CD4-positive, alpha-beta T cell treated with Interleukin-17A for 1 hour (primary cell): ENCODE measurements at places on chromosomes 11 and 22.

- DNase-seq = peak; percentile 6
Measured at GRCh38 chr11:15073361-15074205, at the start of gene CALCB. CALCB (plus strand) TSS chr11:15073593; CDS start chr11:15074719, 1,126 bp downstream.

DNA sequence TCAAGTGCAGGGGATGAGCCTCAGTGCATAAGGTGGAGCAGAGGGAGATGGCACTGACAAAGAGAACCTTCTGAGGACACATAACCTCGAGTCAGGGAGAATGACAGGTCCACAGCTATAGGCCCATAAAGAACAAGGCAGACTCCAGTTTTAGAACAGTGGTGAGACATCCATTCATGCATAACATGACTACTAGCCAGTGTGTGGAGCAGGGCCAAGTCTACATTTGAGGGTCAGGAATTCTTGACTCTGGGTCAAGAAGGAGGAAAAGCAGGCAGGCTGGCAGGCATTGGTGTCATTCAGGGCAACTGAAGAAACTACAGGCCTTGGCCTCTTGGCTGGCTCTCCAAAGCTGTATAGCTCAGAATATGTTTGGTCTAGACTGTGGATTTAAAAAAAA lies 54.9 kb downstream of the MTNR1B start:
- no peak for DNase-seq

DNA sequence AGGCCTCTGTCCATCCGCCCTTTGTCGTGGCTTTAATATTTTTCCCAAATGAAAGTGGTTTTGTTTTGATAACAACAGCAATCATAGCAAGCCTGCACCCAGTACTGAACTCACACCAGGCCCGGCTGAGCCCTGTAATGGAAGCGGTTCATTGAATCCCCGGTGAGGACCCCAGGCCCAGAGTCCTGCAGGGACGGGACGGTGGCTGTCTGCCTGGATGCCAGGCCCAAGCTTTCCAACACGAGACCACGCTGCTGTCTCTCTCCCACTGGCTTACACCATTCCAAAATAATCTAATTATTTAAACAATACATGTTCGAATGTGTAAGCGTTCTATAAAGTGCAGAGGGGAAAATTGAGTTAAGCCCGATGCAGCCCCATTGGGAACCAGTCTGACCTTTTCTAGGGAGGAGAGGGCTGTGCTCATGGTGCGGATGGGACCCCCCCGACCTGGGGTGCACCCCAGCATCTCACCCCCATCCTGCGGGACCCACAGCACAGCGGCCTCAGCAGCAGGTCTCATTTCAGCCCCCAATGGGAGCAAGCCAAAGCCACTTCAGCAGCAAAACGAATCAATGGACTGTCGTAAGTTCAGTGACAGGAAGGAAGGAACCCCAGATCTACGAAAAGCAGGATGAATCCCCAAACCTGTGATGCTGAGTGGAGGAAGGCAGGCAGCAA lies 1046.9 kb downstream of the BRD1 start:
- DNase-seq = no peak

DNA sequence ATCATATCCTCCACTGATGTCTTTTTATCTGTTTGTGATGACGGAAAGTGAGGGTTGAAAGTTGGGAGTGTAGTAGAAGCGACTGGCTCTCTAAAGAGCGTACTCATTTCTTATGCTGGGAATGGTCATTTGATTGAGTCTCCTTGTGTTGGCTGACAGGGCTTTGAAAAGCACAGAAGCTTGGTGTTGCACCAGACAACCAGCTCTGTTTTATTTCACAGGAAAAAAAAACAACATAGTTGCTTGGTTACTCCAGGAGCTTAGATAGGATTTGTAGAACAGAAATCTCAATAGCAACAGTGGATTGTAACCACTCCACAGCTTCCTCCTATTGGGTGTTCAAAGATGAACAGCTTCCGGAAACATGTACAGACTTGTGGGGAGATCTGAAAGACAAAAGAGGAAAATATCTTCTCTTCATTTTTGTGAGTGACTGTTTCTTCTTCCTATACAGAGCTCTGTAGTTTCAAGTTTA lies 2.7 kb downstream of the RBM14 start:
- DNase-seq = peak; percentile 89

DNA sequence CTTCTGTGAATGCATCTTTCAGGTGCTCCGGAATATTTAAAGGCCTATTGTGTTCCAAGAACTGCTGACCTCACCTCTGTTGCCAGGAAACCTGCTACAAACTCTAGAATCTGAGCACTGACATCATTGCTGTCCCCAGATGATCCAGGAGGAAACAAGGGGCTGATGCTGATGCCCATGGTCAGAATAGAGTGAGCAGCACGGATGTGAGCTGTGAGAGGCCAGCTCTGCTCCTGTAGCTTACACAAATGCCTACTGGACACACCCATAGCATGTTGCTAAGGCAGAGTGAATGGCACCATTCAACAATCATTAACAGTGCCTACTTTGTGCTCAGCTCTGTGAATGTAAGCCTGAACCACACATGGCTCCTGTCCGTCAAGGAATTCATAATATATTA lies 276.7 kb upstream of the API5 start:
- no peak for DNase-seq

DNA sequence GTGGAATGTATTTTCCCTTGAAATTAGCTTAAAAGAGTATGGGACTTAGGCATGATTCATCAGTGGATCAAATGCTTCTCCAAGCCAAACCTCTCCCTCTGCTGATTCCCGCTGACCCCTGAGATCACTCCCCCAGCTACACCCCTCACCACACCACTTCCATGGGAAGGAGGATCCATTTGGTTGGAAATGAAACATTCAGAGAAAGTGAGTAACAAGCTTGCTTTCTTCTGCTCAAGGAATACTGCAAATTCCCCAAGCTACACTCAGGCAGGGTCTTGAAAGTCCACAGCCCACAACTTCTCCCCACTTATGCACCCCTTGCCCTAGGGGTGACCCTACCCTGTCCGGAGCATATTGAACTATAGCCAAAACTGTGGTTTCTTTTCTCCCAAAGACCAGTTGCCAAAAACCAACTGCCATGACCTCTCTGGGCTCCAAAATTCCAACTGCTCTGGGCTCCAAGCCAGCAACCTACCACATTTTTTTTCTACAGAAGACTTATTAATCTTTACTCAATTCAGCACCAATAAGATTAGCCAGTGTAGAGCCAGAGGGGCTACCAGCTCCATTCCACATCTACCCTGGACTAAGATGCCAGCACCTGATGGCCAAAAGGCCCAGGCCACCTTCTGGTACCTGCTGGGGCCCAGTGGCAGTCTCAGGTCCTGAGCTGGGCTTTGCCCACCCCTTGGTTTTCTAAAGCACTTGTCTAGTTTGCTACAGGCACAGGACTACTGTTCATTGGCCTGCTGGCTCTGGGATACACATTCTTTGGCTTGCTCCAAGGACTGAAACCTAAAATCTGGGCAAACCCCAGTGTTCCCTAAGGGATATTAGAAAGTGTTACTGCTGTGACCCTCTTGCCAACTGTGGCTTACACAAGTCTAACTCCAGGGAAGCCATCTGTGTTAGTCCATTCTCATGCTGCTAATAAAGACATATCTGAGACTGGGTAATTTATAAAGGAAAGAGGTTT lies 101.1 kb downstream of the MICAL3 start:
- DNase-seq = no peak

DNA sequence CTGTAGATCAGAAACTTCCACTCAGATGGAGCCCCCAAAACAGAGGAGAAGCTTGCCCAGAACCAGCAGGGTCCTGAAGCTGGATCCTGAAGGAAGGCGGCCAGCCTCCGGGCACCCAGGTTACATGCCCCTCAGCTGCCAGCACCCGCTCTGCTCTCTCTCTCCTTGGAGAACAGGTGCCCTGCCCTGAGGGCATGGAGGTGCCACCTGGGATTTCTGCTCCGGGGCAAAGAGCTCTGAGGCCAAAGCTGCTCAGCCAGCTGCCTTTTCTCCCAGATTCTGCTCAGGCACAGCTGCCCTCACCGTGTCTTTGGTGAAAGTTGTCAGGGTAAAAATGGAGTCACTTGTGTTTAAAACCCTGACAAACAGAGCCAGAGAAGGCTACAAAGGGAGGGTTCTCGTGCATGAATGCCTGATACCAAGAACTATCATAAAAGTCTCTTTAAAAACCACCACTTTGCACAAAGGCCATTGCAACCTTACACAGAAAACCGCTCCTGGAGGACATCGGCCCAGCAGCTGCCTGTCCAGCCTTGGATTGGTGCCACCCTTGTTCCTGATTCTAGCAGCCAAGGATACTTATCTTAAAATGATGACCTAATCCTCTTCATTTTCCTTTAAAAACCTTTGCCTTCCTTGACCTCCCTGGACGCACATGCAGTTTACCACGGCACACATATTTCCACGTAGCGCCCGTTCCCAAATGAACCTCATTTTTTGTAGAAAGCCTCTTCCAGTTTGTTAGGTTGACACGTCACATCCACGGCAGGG lies 140.0 kb downstream of the CACNA1I start:
- DNase-seq = no peak

- no peak for DNase-seq
Measured at GRCh38 chr11:70610566-70611565, 212.5 kb downstream of the CTTN start.

- no peak for DNase-seq
Measured at GRCh38 chr11:27116684-27117083, 76.1 kb downstream of the BBOX1 start.

DNA sequence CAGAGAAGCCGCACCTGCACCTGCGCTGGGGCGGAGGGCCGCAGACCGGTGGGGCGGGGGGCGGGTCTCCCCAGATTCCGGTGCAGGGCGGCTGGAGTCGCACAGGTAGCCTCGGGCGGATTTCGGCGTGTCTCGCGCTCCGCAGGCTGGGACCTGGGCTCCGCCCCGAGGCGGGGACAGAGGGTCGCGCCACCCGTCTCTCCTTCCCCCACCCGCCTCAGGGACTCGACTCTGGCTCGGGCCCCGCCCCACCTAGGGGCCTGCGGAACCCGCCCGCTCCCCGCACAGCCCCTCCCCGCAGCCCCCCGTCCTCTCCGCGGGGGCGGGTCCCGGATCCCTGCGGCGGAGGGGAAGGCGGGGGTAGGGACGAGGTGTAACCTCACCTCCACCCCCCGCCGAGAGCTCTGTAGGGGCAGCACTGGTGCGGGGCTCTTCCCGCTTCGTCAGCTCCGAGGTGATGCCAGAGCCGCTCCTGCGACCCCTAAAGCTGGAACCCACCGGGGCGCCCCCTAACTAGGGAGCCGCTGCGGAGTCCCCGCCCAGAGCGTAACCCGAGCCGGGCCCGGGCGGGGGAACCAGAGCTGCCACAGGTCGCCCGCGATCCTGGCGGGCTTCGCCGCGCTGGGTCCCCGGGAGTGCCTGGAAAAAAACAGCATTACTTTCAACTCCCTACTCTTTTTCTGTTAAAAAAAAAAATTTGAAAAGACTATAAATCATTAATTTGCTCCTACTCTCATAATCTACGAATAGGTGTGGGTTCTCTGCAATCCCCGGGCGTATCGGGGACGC lies at the start of gene SLC29A2:
TSS of gene SLC29A2 (minus strand) at position 134 of the 789 bp plus-strand sequence. CDS start 169 bp downstream, outside the sequence.
- DNase-seq = peak; percentile 81

DNA sequence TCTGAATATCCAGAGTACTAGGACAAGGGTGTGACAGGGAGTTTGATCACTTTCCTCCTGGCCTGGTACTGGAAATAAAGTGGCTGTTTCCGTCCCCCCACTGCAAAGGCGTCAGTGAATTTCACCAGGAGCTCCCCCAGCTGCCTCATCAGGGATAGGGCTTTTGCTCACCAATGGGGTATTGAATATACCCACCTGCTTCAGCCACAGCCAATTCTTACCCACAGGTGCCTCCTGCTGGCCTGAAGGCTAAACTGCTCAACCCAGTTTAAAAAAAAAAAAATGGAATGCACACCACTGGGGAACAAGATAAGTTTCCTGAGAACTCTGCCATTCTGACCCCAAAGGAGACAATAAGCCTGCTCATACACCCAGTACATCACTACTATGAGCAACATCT lies 65.3 kb upstream of the MS4A8 start:
- no peak for DNase-seq
